Hair follicle dermal papilla cell (primary cell): ENCODE measurements at places on chromosomes 1 and 21. TPM values are rescaled to one million over a fixed set of nuclear protein-coding genes. Genes with fewer than 3 reads are reported as not detected.

Gene CD247
- total RNA-seq, result not detected in 2 replicates

Gene SPATA17
- 0.85 and 1.3 TPM in 2 replicates for total RNA-seq

Gene DHRS3
- 95.1 and 100 TPM in 2 replicates for total RNA-seq

Gene NMNAT2
- total RNA-seq, result 1.9 and 3.3 TPM in 2 replicates

Gene RGS5
- 6.7 and 20.9 TPM in 2 replicates for total RNA-seq

Gene OR2AK2
- total RNA-seq, result 0.49 TPM in 1 of 2 replicates, not detected in the other

Gene CAMSAP2
- 44.0 and 48.2 TPM in 2 replicates for total RNA-seq

Gene RAB7B
- total RNA-seq, result 13.1 and 13.8 TPM in 2 replicates

Gene TMEM54
- 12.9 and 13.6 TPM in 2 replicates for total RNA-seq

Gene CD1C
- total RNA-seq, result not detected in 2 replicates

Gene BNIPL
- under 0.01 and 0.12 TPM in 2 replicates for total RNA-seq

Gene PDZK1IP1
- total RNA-seq, result not detected in 2 replicates

Gene CELSR2
- total RNA-seq, result 0.97 and 1.8 TPM in 2 replicates

Gene SAMD13
- total RNA-seq, result 0.49 and 0.97 TPM in 2 replicates

Gene GJC2
- total RNA-seq, result 2.1 TPM in 2 replicates

Gene ESRRG
- under 0.01 TPM in 1 of 2 replicates, not detected in the other for total RNA-seq

Gene PDXK
- total RNA-seq, result 83.7 and 93.3 TPM in 2 replicates

Gene MAP3K21
- total RNA-seq, result 0.36 and 0.49 TPM in 2 replicates

Gene SUSD4
- total RNA-seq, result not detected in 2 replicates

Gene NEGR1
- 22.2 and 31.6 TPM in 2 replicates for total RNA-seq

Gene AMY1B
- not detected in 2 replicates for total RNA-seq

Gene FCRL5
- not detected in 2 replicates for total RNA-seq

Gene LORICRIN
- total RNA-seq, result not detected in 2 replicates

Gene PIGR
- under 0.01 TPM in 1 of 2 replicates, not detected in the other for total RNA-seq

Gene RIPK4
- 0.49 TPM in 2 replicates for total RNA-seq

Gene LRRC53
- not detected in 2 replicates for total RNA-seq

Gene LRRC39
- total RNA-seq, result 0.24 and 0.65 TPM in 2 replicates

Gene ITPKB
- 13.8 and 14.1 TPM in 2 replicates for total RNA-seq

Gene CASZ1
- 0.36 and 0.49 TPM in 2 replicates for total RNA-seq

Gene MIXL1
- not detected in 2 replicates for total RNA-seq

Gene PPIAL4G
- total RNA-seq, result not detected in 2 replicates

Gene C1QTNF12
- 0.36 and 1.1 TPM in 2 replicates for total RNA-seq

Gene TTC34
- 0.12 and 0.16 TPM in 2 replicates for total RNA-seq

Gene ARHGEF2
- total RNA-seq, result 133 and 144 TPM in 2 replicates

Gene DNAJC6
- total RNA-seq, result 37.3 and 45.8 TPM in 2 replicates

Gene CATSPERE
- total RNA-seq, result 1.2 and 2.3 TPM in 2 replicates

Gene OR2T29
- total RNA-seq, result not detected in 2 replicates

Gene CLDN14
- total RNA-seq, result not detected in 2 replicates

Gene CHD5
- total RNA-seq, result 0.12 and 0.16 TPM in 2 replicates

Gene PEAR1
- total RNA-seq, result 4.3 and 5.0 TPM in 2 replicates

Gene C1orf50
- 5.8 TPM in 2 replicates for total RNA-seq

Gene OR2L3
- 0.16 TPM in 1 of 2 replicates, not detected in the other for total RNA-seq

Gene FOXE3
- not detected in 2 replicates for total RNA-seq

Gene UBL4B
- 2.3 and 7.5 TPM in 2 replicates for total RNA-seq

Gene CLIC6
- total RNA-seq, result 0.12 TPM in 1 of 2 replicates, not detected in the other

Gene FAM163A
- not detected in 2 replicates for total RNA-seq
